ENCODE measurements at places on chromosomes 1 and 21.
A peak's percentile ranks its signal among the peaks of the same experiment; 100 is the strongest.

GRCh38 chr1:30286241-30286987 lies 437.0 kb downstream of the MATN1 start:
- no peak for DNase-seq

- peak; percentile 70 for DNase-seq
Measured at GRCh38 chr1:216710598-216711333, 12.5 kb downstream of the ESRRG start.

GRCh38 chr1:209458921-209459320 lies 124.6 kb upstream of the CAMK1G start:
- DNase-seq: no peak

DNA sequence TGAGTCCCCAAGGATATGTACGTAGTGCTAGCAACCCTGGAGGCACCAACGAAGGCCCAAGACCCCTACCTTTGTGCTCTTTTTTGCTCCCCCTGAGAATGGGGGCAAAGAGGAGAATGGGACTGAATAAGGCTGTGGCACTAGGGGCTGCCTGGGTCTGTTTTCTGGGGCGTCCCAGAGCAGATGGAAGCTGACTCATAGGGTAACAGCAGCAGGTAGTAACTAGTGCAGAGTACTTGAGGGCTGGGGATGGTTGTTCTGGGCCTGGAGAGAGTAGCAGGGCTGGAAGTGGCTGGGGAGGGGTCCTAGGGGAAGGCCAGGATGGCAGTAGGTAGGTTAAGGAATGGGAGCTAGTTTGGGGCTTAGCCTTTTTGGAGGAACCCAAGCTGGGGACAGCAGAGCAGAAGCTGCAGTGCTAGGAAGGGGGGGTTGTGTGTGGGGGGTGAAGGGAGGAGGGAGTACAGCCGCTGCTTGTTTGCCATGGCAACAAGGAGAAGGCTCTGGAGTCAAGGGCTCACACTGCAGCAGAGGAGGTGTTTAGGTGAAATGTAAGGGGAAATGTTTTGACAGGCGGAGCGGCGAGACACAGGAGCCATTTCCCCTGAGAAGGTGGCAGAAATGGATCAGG lies 1.8 kb downstream of the NCDN start:
- DNase-seq: no peak

GRCh38 chr1:53015508-53015860 lies 46.5 kb upstream of the PODN start:
- DNase-seq: no peak

DNA sequence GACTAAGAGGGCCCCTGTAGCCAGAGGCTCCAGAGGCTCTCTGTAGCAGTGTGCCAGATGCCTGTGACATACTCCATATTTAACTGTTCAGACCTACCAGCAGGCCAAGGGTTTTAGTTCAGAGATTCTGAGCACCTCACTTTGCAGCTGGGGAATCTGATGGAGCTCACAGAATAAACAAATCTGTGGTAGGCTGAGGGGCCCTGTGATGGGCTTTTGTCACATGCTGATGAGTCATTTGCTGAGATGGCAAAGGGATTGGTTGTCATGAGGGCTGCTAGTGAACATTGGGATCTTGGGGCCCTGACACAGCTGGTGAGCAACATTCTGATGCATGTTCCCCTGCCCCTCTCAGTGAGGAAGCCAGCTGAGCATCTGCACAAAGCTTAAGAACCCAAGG lies 482.2 kb downstream of the CAMTA1 start:
- peak; percentile 83 for DNase-seq

GRCh38 chr1:237139732-237140131 lies 97.7 kb downstream of the RYR2 start:
- no peak for DNase-seq

DNA sequence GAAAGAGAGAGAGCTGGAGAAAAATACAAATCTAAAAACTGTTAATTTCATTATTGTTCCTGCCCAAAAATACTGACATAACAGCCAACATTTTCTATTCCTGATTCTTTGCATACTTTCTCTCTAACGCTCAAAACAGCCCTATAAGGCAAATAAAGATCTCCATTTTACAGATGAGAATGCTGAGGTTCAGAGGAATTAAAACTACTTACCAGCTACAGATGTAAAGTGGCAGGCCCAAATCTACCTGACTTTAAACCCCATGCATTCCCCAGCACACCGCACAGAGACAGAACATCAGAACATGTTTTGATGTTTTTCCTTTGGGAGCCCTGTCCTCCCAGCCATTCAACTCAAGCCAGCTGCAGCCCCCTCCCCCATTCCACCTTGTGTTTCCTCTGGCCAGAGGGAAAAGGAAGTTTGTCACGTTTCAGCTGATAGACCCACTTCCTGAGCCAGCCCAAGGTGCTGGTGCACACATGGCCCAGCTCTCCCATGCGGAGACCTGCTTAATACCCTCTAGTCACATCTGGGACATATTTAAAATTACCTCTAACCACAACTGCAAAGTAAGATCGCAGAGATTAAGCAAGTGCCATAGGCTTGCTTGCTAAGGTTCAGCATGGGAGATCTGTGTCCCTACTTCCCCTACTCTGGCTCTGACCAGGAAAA lies 133.1 kb upstream of the NFIA start:
- no peak for DNase-seq

- DNase-seq: no peak
Measured at GRCh38 chr1:94396356-94397010, 21.7 kb upstream of the ABCD3 start.

DNA sequence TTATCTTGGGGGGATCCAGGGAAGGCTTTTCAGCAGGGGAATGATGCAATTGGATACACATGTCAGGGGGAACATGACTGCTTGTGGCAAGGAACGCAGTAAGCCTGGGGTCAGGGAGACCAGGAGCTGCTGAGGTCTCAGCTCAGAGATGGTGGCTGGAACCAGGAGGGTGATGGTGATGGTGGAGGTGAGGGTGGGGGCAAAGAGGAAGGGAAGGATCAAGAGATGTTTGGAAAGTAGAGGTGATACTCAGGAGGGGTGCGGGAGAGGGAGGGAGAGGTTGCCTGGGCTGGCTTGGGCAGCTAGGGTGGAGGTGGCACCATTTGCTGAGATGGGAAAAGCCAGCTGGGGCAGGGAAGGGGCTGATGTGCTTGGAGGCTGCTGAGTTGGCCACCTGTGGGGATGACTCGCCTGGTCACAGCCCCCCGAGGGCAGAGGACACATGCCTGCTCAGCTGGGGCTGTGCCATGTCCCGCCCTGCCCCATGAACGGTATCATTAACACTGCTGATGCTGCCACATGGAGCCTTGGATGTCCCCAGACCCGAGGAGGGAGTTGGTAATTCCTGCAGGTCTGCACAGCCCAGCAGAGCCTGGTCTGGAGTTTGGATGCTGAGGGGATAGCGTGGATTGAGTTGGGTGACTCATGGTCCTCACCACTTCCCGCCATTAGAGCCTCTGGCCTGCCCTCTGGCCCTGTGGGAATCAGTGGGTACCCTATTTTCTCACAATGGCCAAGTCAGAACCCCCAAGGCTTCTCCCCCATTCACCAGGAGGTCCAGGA lies 6.3 kb upstream of the PADI1 start:
- peak; percentile 73 for DNase-seq

DNA sequence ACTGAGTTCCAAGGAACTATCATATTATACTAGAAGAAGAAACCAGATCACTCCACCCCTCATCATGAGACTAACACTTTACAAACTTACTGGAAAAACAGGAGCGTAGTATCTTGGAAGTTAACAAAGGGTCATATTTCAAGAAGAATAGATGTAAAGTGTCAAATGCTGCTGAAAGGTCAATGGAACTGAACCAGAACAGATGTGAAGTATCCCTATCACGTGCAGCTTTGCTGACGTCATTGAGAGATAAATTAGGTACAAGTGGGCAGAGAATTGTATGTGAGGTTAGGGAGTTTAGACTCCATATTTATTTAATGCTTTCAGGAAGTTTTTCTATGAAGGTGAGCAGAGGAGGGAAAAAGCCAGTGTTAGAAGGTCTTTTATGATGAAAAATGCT lies 483.0 kb downstream of the NCAM2 start:
- no peak for DNase-seq

- no peak for DNase-seq
Measured at GRCh38 chr21:32198384-32198783, 80.5 kb downstream of the MIS18A start.

GRCh38 chr1:40892354-40892753 lies 30.2 kb upstream of the CITED4 start:
- DNase-seq: no peak

GRCh38 chr1:26097696-26098095 lies 13.9 kb upstream of the PDIK1L start:
- peak; percentile 46 for DNase-seq

- DNase-seq: no peak
Measured at GRCh38 chr1:224805889-224806288, 123.6 kb upstream of the DNAH14 start.

- DNase-seq: no peak
Measured at GRCh38 chr1:117630423-117630998, 24.7 kb downstream of the TENT5C start.

DNA sequence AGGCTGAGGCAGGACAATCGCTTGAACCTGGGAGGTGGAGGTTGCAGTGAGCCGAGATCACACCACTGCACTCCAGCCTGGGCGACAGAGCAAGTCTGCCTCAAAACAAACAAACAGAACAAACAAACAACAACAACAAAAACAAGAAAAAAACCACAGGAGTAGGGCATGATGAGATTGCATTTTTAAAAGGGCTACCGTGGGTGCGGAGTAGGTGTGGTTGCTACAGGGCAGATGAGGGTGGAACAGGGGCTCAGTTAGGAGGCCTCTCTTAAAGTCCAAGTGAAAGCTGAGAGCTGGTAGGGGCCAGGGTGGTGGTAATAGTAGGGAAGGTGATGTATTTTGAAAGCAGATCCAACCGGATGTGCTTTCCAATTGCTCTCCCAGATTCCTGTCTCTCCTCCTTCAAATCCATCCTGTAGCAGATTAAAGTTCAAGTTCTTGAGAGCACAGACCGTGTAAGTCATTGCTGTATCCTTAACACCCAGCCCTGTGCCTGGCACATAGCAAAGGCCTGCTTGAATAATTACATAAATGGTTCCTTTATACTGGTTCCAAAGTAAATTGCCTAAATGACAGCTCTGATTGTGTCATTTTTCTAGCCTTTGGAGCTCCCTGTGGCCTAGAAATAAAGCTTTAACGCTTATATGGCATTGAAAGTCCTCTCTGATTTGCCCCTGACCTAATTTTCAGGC lies 4.2 kb upstream of the LINGO4 start:
- no peak for DNase-seq

GRCh38 chr1:1491601-1492000 lies 20.0 kb downstream of the ATAD3B start:
- no peak for DNase-seq

DNA sequence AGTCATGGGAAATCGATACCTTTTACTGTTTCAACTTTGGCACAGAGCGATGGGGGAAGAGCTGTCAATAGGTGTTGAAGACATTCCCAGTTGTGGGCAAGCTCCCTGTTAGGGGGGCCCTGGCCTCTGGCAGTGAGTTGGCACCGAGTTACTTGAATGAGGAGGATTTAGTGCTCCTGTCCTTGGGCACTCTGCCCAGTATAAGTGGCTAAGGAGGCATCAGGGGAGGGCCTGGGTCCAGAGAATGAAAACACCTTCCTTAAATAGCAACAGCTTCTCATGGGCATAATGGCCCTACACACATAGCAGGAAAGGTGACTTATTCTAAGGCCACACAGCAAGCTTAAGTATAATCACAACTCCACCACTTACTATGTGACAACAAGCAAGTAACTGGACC lies 664.4 kb downstream of the PTPRU start:
- no peak for DNase-seq

DNA sequence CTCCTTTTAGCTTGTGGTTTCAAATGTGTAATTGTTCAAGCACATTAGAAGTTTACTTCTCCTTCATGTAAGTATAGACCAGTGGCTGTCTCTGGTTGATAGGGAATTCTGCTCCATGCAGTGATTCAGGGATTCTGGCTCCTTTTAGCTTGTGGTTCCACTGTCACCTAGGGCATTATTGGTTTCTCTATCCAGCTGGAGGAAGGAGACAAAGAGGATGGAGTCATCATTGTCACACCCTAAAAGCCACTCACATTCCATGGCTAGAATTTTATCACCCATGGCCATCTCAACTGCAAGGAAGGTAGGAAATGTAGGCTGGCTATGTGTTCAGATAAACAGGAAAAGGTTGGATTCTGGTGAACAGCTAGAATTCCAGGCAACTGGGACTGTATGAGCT lies 131.2 kb downstream of the URB2 start:
- peak; percentile 18 for DNase-seq

- no peak for DNase-seq
Measured at GRCh38 chr1:17314491-17314971, 6.5 kb downstream of the PADI4 start.

DNA sequence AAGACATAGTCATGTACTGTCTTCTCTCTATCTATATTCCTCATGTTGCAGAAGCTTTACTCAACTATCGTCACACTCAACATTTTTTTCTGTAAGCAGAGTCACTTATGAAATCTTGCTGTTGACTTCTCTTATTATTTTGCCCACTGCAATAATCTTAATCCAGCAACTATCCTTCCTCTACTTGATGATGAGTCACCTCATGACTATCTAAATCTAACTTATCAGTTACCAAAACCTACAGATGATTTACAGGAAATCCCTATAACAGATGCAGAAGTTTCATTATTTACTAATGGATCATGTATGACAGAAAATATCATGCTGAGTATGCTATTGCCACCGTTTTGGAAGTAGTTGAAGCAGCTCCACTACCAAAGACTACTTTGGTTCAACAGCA lies 378.9 kb downstream of the DUSP10 start:
- no peak for DNase-seq

DNA sequence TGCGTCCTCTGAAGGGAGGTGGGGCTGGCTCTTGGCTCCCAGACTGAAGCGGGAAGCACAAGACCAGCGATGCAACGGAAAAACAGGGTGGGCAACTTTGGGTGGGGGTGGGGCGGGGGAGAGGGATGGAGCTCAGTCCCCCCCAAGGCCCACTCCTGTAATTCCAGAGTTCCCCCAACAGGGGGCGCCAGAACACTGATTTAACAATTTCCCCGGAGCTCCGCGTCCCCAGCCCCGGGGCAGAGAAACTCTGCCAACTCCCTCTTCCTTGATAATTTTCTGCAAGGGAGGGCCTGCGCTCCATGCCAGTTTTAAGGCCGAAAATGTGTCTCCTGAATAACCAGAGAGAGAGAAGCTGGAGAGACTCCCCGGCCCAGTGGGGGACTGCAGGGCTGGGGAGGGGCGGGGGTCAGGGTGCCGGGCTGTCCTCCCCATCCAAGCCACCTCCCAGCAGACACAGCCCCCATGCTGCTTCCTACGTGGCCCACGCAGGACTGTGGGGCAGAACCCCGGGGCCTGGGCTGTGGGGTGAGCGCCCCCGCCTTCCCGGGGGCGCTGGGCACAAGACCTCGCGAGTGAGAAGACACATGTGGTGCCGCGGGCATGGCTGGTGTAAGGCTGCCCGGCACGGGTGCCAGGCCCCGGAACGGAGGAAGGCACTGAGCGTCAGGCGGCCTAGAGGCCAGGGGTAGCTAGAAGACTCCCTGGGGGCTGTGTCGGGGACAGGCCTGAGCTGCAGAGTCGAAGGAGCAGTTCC lies 51.4 kb downstream of the KIF21B start:
- DNase-seq: peak; percentile 21
